ENCODE measurements at places on chromosomes 11 and 22.
A peak's percentile ranks its signal among the peaks of the same experiment; 100 is the strongest.

- peak; percentile 18 for DNase-seq
Observed at GRCh38 chr11:132595711-132596134, 936.6 kb downstream of the OPCML start.

DNA sequence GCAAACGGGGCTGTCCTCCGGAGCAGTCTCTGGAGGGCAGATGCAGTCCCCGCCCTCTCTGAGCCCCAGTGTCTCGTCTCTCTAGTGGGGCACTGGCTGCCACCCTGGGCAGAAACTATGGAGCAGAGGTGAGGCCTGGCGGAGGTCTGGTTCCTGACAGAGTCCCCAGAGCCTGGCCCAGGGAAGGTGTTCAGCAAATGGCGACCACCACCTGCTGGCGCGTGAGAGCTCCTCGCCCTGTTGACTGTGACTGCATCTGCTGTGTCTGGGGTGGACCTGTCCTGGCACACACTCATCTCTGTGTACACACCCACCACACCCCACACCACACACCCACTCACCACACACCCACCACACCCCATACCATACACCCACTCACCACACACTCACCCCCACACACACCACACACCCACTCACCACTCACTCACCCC is 18.3 kb upstream of the TTLL12 start:
- DNase-seq: no peak

GRCh38 chr11:125327518-125328224 is 163.1 kb downstream of the PKNOX2 start:
- DNase-seq: no peak

DNA sequence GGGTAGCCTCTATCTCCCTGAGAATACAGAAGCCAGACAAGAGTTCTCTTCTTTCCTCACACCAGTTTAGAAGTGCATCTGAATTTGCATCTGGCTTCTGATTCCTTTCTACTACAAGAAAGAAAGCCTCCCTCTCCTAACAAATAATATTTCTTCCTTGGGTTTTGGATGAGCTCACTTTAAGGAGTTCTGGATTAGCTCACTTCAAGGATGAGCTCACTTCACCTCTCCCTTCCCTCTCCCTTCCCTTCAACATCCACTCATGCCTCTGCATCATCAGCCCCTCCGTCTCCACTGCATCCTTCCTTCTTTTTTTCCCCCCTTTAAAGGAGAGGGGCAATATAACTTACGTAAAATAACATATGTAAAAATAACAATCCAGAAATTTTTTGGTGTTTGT is 1.6 kb upstream of the MTNR1B start:
- DNase-seq: no peak

DNA sequence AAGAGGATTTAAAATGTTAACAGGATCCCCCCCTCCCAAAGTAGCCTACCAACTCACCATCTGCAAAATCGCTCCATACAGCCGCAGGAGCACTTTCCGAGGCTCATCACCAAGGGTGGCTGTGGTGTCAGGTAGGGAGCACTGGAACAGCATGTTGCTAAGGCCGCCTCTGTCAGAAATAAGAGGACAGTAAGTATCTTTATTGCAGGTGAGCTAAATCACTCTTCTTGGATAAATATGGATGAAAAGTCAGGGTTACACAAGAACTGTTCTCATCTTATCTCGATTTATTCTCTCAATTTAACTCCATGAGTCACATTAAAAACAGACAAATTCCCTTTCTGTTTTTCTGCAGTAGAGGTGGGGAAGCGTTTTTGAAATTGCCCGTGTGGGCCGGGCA is 24.2 kb downstream of the CHKA start:
- no peak for DNase-seq

- DNase-seq: no peak
Observed at GRCh38 chr11:121964591-121964990, 151.4 kb downstream of the BLID start.

DNA sequence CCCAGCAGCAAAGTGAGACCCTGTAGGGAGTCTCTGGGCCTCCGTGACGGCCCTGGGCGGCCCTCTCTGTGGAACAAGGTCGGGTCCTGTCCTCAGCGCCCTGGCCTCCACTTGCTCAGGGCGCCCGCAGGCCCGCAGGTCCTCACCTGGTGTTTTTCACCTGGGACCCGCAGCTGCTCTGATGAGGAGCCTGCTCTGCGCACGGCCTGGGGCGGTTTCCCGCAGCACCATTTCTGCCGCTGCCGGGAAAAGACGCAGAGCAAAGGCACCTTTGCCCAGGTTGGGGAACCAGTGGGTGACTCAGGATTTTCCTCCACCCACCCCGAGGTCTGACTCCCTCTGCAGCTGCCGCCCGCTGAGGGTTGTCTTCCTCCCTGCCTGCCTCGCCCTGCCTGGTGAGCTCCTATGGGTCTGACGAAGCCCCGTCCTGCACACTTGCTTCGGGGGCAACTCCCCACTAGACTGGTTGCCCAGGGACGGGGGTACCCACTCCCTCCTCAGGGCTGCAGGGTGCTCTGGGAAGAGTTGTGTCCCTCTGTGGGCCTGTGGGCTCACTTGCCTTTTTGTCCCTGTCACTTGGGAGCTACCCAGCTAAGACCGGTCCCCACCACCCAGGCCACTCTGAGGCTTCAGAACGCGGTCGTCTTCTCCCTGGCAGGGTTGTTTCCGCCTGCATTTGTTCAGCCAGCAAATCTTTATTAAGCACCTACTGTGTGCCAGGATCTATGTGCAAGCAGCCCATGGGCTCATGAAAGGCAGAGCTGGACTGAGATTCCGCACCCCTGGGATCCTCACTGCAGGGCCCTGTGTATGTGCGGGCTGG is 89.5 kb downstream of the KCNQ1 start:
- DNase-seq: no peak

- DNase-seq: peak; percentile 37
Observed at GRCh38 chr11:67267188-67268080, 1.2 kb downstream of the GRK2 start.

DNA sequence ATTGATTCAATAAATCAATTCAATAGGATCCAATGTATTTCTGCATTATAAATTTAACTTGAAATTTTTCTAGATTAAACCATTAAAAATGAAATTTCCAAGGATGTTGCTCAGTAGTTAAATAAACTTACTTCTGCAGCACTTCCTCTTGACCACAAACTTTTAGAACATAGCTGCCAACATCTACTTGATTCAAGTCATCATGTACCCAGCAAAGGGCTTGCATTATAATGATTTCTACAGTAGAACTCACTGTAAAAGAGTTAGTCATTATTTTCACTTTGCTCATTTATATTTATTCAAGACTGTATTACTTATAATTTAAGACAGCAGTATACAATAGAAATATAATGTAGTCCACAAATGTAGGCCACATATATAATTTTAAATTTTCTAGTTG is 59.2 kb downstream of the PIK3C2A start:
- no peak for DNase-seq

DNA sequence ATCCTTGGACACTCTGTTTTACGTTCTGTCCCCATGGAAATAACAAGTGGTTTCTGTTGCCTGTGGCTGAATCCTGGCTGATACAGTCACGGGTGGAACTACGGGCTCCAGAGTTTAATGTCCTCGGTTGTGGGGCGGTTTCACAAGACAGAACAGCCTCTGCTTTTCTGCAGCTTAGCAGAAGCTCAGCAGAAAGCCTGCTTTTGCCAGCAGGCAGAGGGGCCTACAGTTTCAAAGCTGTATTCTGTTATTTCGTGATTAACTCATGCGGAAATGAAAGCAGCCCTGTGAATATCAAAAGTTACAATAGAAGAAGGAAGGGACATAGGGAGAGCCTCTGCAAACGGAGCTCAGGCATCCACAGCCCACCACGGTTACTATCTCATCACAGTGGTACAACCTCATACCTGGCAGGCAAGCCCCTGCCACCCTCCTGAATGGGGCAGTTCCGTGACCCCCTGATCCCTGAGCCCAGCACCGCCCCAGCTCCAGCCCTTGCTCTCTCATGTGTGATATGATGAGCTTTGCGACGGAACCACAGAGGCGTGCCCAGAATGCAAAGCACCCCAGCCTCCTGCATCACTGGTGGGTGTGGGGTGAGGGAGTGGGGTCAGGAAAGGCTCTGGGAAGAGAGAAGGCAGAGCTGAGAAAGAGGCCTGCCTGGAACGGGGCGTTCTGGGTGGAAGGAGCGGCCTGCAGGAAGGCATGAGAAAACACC is 360.6 kb downstream of the BRD1 start:
- DNase-seq: no peak

DNA sequence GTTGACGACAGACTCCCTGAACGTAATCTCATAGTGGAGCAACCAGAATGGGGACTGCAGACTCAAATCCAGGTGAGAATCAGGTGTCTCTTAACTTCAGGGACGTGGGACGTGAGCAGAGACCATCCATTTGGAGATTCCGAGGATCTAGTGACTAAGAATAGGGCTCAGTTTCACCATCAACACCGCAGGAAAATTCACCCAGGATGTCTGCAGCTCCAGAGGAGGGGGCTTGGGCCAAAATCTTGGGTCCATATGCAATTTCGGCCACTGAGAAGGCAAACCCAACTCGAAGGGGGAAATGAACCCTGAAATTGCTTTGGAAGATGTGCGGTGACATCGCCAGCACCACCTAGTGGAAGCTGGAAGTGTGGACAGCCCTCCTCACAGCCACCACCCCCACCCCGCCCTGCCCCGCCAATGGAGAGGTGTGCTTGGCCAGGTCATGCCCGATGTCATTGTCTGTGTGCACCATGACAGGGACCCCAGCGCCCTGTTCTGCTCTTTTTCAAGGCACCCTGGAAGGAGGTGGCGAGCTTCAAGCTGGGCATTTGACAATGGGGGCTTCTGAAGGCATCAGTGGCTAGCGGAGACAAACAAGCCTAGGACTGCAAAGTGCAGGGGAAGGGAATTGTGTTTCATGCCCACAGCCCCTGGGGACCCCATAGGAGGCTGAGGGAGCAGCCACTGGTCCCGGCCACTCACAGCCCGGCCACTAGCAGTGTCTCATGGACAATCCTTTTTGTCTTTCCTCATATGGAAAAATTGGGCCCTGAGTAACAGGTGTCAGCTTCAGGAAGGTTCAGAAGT is 24.8 kb downstream of the APOL1 start:
- peak; percentile 17 for DNase-seq

All from NCI-H1417 (cell line).